ENCODE measurements at places on chromosomes 3 and 15.

- DNase-seq = no peak
Measured at GRCh38 chr3:5332270-5332956, 144.9 kb downstream of the EDEM1 start.

DNA sequence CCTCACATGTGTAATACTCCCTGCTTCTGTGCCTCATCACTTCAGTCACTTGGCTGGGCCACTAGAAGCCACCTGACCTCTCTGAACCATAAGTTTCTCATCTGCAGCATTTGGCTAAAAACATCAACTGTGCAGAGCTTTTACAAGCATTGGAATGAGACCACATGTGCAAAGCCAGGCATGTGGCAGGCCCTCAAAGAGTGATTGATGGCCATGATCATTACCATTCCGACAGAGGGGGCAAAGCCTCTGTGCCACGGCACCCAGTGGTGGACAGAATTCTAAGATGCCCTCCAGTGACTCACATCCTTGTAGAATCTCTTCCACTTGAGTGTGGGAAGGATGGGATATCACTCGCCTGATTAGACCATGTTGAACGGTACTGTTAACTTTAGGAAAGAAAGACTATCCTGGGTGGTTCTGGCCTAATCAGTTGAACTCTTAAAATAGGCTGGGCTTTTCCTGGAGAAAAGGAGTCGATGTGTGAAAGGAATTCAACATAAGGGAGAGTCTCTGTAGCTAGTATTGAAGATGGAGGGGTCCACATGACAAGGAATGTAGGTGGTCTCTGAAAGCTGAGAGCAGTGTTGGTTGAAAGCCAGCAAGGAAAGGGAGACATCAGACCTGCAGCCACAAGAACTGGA lies 13.5 kb downstream of the CDCP1 start:
- DNase-seq = no peak

DNA sequence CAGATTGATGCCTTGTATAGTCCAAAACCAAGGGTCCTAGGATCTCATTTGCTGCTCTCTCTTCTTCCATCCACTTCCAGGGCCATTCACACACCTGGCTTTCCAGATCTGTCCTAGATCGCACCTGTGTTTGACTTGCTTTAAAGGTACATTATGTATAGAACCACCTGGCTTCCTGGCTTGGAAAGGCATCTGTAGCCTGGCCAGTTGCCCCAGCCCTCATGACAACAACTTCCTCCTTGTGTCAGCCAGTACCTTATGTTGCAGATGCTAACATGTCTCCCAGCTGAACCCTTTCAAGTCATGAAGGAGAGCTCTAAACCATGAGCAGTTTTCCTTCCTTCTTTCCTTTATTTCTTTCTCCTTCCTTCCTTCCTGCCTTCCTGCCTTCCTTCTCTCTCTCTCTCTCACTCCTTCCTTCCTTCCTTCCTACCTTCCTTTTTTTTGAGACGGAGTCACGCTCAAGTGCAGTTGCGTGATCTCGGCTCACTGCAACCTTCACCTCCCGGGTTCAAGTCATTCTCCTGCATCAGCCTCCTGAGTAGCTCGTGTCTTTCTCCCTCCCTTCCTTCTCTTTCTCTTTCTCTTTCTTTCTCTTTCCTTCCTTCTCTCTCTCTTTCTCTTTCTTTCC lies 2.5 kb upstream of the HTR3C start:
- no peak for DNase-seq

- DNase-seq = no peak
Measured at GRCh38 chr3:167318306-167318705, 61.8 kb downstream of the ZBBX start.

GRCh38 chr3:65664446-65664845 lies 374.3 kb downstream of the MAGI1 start:
- DNase-seq = no peak

All from C1 segment of cervical spinal cord (tissue), 14 donors.